ENCODE measurements at places on chromosomes 12 and 14.

DNA sequence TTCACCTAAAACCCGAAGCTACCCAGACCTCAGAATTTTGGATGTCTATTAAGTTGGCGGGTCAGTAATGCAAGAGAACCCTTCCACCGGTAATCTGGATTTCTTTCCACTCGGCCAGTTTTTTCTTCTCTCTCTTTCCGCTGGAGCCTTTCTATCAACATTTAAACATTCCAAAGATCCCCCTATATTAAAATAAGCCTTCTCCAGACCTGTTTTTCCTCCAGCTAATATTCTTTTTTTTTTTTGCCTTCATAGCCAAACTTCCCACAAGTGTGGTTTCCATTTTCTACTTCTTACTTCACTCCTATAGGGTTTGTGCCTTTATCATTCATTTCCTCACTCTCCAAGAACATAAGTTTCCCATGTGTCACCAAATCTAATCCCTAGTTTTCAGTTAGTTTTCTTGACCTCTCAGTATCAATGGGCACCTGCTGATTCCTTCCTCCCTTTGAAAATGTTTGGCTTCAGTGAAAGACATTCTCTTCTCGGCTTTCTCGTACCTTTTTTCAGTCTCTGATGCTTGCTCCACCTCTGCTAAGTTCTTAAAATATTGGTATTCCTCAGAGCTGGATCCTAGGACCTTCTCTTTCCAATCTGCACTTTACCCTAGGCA lies 583 bp upstream of the SDR39U1 start:
- no peak for DNase-seq

DNA sequence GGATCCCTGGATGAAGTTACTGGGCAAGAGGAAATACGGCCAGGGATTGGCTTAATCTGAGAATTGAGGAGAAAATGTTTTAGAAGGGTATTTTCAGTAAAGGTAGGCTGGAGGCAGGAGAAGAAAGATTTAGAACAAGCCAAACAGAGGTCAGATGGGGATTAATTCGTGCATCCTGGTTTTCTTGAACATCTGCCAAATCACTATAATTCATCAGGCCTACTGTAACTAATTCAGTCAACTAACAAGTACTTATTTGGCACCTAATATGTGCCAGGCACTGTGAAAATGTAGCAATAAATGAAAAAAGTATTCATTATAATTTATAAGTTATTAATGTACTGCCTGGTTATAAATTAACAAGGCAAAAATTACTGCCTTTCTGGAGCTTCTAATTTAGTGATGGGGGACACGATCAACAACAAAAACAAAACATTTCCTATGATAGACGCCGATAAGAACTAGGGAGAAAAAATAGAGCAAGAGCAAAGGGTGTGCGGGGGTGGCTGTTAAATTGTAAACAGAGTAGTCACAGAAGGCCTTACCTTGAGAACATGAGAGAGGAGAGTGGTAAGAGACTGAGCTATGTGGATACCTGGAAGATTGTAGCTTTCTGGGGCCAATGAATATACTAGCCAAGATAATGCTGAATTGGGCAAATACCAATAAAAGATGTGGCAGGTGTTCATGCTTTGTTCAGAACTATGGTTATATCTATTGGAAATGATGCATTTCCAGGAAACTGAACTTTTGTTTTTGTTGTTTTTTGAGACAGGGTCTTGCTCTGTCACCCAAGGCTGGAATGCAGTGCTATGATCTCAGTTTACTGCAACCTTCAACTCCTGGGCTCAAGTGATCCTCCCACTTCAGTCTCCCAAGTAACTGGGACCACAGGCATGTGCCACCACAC lies 34.0 kb downstream of the DUSP16 start:
- no peak for DNase-seq

- DNase-seq = no peak
These were observed 5.7 kb upstream of the SLC35F4 start for GRCh38 chr14:57871459-57872080.

DNA sequence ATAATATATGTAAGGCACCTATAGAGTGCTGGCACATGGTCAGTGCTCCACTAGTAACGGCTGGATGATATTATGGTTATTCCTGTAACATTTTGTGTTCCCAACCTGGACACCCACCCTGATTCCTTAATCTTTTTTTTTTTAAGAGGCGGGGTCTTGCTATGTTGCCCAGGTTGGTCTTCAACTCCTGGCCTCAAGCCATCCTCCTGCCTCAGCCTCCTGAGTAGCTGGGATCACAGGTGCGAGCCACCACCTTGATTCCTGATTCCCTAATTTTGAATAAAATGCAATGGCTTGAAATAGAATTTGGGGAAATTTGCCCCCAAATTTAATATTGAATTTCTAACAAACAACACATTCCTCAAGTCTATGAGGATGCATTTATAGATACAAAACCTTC lies 7.4 kb downstream of the C14orf93 start:
- no peak for DNase-seq

- DNase-seq = no peak
These were observed 22.4 kb downstream of the SLCO1B3 start for GRCh38 chr12:20832911-20833310.

DNA sequence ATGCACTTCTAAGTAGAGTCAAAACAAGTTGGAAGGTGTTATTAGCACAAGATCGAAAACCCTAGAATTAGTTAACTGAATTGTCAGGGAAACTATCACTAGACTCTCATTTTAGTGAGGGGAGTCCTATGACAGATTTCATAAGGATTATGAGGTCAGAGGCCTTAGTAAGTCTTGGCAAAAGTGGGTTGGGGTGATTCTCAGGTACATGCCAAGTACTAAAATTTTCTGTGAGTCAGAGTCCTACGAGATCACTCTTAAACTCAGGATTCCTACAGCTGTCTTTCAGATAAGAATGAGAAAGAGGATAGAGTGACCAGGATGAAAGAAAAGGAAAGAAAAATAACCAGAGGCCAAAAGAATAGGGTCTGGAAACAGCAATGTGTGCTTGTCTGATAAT lies 50.8 kb upstream of the BBS10 start:
- no peak for DNase-seq

DNA sequence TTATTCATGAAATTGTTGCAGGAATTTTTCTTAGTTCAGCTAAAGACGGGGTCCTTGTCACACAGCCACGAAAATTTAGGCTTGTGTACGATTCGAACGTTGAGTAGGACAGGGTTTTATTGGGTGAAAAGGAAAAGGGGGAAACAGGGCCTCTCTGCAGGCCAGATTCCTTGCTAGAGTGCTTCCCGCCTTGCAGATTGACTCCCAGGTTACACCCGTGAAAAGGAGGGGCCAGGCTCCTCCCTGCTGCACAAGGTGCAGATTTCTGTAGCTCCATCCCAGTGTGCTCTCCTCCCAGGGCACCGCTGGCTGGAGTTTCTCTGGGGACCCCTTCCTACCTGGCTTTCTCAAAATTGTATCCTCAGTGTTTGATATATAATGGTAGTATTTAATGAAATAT lies 221.5 kb downstream of the ERC1 start:
- DNase-seq = no peak

DNA sequence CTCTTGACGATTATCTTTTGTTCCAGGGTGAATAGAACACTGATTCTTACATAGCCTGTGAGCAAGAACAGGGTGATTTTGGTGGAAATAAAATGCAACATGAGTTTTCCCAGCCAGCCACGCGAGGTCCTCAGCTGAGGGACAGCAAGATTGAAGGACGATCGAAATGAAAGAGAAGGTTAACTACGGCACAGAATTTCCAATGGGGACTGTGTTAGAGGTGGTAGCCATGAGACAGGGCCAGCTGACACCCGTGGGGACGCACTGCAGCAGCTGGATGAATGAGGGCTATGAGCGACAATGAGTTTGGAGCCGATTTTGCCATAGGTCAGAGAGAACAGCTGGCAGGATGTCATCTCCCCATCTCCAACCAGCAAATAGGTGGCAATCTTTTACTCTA lies 243.4 kb upstream of the PELI2 start:
- no peak for DNase-seq

DNA sequence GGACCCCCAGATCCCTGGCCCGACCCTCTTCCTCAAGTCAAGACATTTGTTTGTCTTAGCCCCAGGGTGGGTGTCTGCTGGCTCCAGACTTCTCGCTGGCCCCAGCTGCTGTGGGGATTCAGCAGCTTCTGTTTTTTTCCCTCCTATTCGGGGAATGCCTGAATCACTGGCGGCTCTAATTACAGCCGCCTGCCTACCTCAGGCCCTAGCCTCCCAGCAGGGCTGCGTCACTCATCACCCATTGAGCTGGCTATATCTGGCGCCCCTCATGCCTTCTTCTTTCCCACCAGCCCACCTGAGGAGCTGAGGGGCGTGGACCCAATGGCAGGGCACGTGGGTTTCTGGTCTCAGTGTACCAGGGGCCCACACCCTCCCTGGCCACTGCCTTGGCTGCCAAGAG lies 10.1 kb downstream of the KRT80 start:
- no peak for DNase-seq

DNA sequence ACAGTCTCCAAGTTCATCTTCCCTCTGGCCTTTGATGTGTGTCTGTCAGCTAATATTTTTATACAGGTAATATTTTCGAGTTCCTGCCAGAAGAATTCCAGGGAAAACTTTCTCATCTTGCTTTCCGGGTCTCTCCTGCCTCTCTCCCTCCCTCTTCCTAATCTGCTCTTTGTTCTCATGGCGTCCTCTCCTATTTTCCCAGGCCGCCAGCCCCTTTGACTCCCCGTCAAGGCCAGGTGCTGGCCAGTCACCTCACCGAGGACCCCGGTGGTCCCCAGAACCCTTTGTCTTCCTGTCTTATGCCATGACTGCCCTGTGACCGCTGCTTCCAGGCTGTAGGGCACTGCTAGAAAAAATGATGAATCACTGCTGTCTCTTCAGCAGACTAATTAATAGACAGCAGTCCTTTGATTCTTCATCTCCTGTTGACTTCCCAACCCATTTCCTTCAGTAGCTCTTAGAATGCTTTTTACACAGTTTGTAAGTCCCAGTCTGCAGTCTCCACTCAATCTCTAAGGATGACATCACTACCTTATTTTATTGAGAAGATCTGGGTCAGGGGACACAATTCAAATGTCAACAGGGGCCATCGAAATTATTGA lies 40.7 kb downstream of the PPFIBP1 start:
- DNase-seq = no peak

GRCh38 chr14:91858536-91859275 lies 8.6 kb downstream of the TC2N start:
- DNase-seq = no peak

- peak; percentile 36 for DNase-seq
These were observed at the start of gene GPRC5A for GRCh38 chr12:12891080-12891880. Gene GPRC5A, plus strand, starts transcription at chr12:12891562. Its CDS starts 16,688 bp downstream, at chr12:12908250.

DNA sequence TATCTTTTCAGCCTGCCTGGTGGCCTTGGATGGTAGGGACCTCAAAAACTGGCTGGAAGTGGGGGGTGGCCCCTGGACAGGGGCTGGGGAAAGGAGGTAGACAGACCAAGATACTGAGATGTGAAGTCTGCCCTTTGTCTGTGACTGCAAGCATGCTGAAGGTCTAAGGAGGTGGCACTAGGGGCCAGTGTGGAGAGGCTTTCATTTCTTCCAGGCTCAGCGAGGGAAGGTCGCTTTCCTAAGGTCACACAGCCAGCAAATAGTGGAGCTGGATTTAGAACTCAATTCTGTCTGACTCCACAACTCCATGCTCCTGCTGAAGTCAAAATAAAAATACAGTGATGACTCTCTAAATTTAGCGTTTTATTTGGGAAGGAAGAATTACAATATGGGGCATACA lies 11.3 kb upstream of the PLBD2 start:
- DNase-seq = no peak

GRCh38 chr14:104680056-104680805 lies 9.2 kb upstream of the INF2 start:
- DNase-seq = no peak

DNA sequence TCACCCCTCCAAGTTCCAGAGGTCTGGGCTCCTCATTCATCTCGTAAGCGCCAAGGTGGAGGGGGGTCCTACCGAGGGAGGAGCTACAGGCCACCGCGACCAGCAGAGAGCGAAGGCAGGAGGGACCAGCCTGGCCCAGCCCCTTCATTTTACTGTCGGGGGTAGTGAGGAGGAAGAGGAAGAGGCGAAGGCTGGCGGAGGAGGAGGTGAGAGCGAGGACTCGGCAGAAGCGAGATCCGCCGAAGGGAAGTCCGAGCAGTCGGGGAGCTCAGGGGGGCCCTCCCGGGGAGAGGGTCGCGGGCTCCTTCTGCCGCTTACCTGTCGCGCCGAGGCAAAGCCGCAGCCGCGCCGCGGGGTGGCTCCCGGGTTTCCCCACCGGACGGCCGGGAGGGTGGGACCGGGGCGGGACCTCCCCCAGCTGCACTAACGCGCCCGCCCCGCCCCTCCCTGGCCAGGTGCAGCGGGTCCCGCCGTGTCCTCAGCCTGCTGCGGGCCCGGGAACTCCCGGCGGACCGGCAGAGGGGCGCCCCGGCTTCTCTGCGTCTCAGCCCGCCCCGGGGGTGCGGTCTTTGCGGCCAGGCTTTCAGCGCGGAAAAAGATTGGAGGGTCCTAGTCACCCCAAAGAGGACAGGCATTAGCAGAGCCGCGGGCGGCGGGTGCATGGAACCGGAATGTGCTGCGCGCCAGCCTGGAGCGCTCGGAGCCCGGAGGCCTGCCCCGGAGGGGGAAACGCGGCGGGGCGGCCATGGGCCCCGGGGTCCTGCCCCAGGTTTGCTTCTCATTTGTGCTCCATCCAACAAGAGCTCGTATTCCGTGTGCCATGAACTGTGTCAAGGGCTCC lies at the start of gene GALNT6:
Gene GALNT6 (minus strand): TSS at position 124 of the 841 bp plus-strand sequence. CDS start 11,625 bp downstream, outside the sequence.
- DNase-seq = peak; percentile 84

- DNase-seq = no peak
These were observed 9.8 kb upstream of the PARP11 start for GRCh38 chr12:3882896-3883564.

DNA sequence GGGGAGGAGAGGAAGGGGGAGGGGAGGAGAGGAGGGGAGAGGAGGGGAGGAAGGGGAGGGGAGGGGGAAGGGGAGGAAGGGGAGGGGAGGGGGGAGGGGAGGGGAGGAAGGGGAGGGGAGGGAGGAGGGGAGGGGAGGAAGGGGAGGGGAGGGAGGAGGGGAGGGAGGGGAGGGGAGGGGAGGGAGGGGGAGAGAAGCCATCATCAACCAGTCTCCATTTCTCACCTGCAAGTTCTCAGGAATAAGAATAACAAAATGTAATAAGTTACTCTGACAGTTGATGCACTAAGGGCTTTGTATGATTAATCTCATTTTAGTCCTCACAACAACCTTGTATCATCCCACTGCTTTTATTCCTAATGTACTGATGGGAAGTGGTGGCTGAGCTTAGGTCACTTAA lies 59.1 kb upstream of the TMEM263 start:
- DNase-seq = no peak

DNA sequence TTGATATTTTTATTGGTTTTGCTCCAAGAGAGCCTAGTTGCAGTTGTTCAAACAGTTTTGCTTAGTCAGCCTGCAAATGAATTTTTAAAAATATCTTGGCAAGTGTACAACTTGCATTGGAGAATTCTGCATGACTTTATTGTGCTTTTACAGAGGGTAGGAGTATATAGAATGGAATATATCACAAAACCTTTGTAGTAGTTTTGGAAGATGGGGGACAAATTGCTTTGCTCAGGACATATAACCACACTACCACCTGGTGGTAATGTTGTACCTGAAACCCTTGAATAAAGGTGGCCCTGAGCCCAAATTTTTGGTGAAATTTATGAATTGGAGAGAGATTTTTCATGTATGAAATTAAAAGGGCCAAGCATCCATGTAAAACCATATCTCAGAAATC lies 645.2 kb downstream of the MED13L start:
- DNase-seq = no peak

GRCh38 chr14:50230401-50230700 lies 1.0 kb downstream of the SOS2 start:
- no peak for DNase-seq

Data from activated T-cell treated with anti-CD3 and anti-CD28 coated beads, Interleukin-2, amount 50 U/mL, for 1 hour (primary cell).